ENCODE measurements at places on chromosomes 12 and 14.

- DNase-seq, result no peak
These were observed 451.1 kb upstream of the RGS6 start for GRCh38 chr14:71481021-71481654.

DNA sequence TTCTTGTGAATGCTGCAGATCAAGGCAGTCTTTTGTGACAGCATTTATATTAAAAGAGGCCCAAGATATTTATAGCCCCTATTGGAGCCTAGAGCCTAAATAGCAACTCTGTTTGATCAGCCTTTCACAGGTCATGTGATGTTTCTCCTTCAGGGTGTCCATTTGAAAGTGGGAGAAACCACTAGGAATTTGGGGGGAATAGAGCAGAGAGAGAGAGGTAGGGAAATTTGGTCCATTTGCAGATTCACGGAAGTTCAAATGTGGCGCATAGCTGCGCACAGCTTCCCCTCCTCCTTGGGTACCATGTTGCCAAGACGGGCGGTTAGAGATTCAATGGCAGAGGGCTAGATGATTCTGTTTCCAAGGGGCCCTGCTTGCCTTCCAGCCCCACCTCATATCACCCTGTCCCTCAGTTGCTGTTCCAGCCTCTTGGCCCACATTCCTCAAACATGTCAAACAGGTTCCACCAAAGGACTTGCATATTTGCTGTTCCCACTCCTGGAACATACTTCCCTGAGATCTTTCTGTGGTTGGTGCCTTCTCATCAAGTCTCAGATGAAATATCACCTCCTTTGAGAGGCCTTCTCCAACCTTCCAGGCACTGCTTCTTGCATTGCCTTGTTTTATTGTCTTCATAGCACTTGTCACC is 220.8 kb downstream of the CHST11 start:
- no peak for DNase-seq

- DNase-seq, result no peak
These were observed 50.5 kb upstream of the RAP1B start for GRCh38 chr12:68559984-68560850.

DNA sequence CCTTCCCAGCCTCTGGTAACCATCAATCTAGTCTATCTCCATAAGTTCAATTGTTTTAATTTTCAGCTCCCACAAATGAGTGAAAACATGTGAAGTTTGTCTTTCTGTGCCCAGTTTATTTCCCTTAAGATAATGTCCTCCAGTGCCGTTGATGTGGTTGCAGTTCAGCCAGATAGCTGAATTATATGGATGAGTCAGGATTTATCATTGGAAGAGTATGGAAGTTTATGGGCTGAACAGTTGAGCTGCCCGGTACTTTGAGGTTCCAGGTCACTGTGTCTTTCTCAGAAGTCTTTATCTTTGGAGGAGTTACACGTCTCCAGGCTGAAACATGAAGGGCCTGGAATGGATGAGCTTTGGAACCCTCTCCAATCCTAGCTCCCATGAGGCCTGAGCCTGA is 120.1 kb downstream of the ASCL4 start:
- DNase-seq, result no peak

DNA sequence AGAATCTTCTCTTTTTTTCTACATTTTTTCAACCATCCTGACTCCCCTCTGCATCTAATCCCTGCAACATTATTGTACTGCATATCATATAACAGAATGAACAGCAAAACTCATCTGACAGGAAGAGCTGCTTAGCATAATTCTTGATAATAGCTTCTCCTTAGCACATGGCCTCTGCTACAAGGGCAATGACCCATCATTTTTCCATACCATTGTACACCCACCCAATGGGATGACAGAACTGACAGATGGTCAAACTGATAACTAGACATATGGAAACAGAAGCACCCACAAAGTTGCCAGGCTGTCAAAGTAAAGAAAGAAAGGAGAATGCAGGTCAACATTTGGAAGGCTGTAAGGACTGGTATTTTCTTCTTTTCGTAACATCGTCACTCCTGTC is 390.4 kb upstream of the USP15 start:
- no peak for DNase-seq

DNA sequence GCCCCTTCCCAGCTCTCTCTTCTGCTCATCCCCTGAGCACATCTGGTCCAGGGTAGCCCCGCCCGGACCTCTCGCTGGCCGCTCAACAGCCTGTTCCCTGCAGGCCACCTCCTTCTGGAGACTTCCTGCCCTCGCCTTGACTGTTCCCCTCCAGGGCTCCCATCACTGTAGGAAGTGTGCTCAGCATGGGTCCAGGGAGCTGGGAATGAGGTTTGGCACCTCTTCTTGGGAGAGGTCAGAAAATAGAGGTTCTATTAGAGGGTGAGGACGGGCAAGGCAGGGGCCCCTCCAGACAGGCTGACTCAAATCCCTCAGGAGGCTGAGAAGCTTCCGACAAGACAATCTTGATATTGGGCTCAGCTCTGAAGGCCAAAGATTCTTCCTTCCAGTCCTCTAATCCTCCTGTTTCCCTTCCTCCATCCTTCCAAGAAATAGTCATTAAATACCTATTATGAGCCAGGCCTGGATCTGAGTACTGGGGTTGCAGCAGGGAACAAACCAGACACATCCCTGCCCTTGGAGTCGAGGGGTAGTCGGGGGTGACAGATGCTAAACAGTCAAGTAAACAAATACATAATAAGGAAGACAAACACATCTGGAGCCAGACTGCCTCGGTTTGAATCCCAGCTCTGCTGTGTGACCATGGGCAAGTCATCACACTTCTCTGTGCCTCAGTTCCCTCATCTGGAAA is 30.6 kb downstream of the CMKLR1 start:
- DNase-seq, result no peak

GRCh38 chr14:60566101-60566500 is 57.2 kb downstream of the SIX6 start:
- no peak for DNase-seq

- no peak for DNase-seq
These were observed 258.2 kb upstream of the PRKD1 start for GRCh38 chr14:30185832-30186231.

DNA sequence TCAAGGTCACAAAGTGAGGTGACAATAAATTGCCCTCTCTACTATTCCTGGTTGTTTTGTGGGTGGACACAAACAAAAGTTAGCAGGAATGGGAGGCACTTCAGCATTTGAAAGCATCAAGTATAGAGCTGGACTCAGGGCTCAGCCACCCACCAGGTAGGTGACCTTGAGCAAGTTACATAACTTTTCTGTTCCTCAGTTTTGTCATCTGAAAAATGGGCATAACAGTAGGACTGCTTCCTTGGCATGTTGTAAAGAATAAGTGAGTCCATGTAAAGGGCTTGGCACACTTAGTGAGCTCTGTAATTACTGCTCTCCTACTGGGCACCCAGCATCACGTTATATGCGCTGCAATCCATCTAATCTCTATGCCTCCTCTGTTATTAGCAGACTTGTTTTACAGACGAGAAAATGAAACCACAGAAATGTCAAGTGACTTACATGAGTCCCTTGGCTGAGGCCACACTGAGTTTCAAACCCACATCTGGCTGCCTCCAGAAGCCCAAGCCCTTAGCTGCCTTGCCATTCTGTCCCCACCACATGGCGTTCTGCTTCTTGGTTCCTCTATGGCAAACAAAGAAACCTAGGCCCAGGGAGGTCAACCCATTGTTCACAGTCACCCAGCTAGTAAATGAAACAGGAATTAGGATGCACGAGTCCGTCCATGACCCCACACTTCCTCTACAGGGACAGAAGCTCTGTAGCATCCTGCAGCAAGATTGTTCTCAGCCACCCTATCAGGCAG is 63.2 kb upstream of the SLC24A4 start:
- no peak for DNase-seq

DNA sequence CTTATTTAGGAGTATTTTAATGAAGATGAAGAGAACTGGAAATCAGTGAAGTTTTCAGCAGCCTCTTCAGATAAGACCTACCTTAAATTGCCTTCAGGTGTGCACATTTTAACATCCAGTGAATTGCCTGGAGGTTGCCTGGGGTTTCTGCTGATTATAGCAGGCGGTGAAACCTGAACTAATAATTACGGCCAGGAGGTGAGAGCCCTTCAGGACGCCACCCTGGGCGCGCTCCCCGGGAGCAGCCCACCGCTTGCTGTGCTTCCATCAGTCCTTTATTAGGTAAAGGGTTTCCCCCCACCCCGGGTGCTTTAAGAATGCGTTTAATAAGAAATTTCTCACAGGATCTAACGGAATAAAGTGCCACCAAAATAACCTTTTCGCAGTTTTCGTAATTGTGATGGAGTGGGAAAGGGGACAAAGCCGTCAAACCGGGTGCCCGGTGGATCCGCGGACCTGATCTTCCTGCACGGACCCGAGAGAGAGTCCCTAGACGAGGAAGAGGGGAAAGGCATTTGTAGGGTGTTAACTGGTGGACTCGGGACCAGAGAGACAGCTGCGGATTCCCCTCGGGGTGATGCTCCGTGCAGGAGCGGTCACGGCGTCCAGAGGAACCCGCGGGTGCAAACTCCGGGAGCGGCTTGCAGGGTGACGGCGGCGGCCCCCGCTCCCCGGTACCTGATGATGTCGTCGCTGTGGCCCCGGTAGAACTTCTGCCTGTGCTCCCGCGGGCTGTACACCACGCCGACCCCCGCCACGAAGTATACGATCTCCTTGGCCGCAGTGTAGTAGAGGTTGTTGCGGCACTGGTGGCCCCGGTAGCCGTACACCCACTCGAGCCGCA is 902 bp downstream of the EML5 start:
- peak; percentile 54 for DNase-seq

DNA sequence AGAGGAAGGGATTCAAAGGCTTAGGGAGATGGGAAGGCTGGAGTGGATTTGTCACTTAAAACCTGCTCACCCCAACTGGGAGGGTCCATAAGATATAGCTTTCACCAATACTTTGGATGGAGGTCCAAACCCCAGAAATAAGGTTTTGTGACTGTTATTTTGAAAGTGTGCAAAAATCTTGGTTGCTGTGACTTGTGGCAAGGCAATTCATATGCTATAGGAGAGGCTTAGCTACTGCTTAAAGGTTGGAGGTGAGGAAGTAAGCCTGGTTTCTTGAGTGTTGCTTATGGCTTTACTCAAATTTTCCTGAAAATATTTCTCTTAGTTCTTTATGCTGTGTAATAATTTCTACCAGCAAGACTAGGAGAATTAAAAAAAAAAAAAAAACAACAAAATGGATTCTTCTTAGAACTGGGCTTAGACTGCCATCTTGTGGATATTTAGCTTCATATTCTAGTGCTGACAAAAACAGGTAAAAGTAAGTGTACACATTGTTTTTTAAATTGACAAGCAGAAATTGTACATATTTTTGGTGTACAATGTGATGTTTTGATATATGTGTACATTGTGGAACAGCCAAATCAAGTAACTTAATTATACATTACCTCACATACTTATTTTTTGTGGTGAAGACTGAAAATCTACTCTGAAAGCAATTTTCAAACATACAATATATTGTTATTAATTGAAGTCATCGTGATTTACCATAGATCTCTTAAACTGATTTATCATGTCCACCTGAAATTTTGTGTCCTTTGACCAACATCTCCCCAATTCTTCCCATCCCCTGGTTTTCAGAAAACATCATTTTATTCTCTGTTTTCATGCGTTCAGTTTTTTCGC is 23.0 kb downstream of the PDE6H start:
- DNase-seq, result peak; percentile 50

- DNase-seq, result no peak
These were observed 2.7 kb upstream of the CNTN1 start for GRCh38 chr12:40689576-40689975.

DNA sequence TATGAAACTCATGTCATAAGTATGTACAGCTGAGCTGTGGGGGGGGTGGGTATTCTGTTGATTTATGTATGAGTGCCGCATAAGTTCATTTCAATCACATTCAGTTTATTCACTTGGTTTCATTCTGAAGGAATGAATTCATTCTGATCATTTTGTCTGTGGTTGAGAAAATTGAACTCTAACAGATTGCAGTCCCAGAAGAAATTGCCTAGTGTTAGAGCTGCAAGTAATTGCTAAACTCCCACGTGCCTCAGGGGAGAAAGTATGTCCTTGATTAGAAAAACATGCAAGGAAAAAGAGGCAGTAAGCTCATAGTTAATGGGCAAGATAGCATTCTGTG is 442.4 kb upstream of the MGAT4C start:
- no peak for DNase-seq

GRCh38 chr14:94462763-94463572 is 10.4 kb upstream of the SERPINA11 start:
- no peak for DNase-seq

DNA sequence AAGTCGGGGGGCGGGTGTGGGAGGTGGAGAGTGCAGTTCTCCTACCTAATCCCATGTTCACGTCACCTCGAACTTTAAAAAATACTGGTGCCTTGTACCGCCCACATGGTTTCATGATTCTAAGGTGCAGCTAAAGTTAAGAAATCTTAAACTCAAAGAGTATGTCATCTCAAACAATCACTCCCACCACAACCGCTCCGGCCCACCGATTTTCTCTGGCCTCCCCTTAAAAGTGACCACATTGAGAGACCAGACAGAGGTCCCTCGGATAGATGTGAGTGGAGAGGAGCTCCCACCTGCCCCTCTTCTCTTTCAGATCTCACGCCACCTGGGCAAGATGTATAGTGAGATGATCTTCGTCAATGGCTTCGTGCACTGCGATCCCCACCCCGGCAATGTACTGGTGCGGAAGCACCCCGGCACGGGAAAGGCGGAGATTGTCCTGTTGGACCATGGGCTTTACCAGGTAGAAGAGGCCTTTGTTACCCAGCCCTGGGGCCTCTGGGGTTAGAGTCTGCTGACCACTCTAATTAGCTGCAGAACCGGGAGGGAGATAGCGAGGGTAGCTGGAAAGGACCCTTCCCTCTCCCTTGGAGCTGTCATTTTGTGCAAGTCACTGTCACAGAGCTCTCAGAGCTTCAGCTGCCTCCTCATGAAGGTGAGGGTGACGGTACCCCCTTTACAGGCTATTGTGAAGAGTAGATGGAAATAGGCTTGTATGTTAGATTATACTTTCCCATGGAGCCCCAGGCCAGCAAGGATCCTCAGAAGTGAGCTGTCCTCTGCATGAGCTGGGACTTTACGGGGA is 124.4 kb downstream of the ADCK1 start:
- DNase-seq, result no peak

GRCh38 chr12:38328306-38328895 is 11.8 kb downstream of the ALG10B start:
- DNase-seq, result no peak

- DNase-seq, result no peak
These were observed 74.8 kb upstream of the GSC start for GRCh38 chr14:94844593-94845152.

DNA sequence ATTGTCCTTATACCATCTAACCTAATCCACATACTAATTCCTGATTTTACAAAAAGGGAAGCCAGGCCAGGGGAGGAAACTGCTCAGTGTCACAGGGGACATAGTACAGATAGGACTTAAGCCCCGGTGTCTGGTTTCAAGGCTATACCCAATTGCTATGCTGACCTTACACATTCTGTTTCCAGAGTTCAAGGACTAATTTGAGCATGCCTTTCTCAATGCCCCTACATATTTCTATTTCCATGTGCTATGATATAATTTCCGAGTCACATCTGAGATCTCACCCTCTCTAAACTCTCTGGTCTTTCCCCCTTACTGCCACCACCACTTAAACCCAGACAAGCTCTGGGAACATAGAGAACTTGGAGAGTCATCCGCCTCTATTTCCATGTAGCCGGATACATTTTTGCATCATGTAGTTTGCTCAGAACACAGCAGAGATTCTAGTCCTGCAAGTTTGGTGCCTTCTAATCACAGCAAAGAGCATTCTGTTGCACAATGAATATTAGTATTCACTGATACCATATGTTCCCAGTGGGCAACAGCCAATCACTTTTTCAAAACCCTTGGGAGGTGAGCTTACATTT is 34.2 kb downstream of the PPM1H start:
- no peak for DNase-seq

All from NCI-H2107 (cell line).